ENCODE measurements at places on chromosomes 1 and 21. TPM values are rescaled to one million over a fixed set of nuclear protein-coding genes. Genes with fewer than 3 reads are reported as not detected.
A peak's percentile ranks its signal among the peaks of the same experiment; 100 is the strongest.

DNA sequence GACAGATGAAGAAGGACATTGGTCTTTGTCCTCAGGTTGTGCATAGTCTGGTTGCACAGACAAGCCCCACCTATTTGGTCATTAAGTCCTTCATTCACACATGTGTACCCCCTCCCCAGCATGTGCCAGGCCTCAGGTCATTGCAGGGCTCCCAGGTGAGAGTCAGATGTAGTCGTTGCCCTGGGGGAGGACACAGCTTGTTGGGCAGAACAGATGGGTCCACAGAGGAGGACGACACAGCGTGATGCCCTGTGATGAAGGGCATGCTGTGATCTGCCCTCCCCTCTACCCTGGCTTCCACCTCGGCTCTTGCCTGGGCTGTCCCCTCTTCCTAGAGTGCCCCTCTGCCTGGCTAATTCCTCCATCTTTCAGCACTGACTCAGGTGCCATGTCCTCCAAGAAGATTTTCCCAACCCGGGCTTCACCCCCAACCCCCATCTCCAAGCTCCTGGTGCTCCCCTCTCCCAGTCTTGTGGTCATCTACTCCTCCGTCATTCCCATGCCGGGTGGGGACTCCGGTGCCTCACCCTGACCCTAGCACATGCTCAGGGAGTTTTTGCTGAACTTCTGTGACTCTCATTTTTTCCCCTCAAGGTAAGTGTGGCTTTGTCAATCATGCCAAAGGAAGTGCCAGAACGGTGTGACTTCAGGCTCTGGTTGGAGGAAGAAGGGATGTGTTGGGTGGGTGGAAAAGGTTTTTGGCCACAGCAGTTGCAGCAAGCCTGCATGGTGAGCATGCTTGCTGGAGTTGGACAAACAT is 220.5 kb downstream of the FOXD2 start:
- DNase-seq: no peak

DNA sequence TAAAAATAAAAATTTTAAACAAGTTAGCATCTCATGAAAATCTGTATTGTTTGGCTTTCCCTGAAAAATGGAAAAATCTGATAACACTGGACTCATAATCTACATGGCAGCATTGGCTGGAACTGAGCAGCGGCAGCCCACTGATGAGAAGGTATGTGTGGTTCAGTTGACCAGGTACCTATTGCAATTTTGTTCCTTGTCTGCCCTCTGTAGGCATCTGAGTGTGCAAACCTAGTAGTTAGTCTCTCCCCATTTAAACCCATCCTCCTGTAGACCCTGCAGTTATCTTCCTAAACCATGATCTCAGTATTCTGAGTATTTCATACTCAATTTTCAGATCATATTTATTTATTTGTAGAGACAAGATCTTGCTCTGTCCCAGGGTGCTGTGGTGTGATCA is 59.4 kb upstream of the SERBP1 start:
- no peak for DNase-seq

GRCh38 chr1:230107941-230108340 is 40.9 kb downstream of the GALNT2 start:
- DNase-seq: no peak

DNA sequence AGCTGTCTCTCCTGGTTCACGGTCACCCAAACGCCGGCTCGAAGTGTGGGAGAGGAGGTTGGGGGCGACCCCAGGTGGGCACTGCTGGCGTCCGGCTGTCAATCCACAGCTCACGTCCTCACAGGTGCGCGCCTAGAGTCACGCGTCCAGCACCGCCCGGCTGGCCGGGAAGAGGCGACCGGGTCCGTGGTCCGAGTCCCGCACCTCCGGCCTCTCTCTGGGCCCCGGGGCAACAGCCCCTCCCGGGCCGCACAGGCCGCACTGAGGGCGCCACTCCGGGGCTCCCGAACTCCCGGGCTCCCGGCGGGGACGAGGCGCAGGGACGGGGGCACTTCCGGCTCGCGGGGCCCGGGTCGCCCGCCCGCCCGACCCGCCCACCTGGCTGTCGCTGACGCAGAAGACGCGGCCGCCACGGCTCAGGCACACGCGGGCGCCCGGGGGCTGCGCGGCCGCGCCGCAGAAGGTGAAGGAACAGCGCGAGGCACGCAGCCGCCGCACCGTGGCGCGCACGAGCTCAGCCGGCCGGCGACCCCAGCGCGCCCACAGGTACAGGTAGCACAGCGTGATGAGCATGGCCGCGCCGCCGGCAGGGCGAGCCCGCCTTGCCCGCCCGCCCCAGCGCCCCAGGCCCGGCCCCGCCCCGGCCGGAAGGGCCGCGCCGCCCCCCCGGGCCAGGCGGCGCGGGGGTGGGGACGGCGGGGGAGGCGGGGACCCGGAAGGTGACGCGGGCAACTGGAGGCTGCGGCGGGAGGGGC is at the start of gene HLCS:
Gene HLCS, minus strand, starts transcription at position 604 of the 755 bp plus-strand sequence. Its CDS starts 31 bp downstream, at position 573.
- DNase-seq: peak; percentile 40

GRCh38 chr1:17156108-17156507 is 36.9 kb upstream of the PADI2 start:
- DNase-seq: no peak

GRCh38 chr1:212179394-212180076 is 105.7 kb upstream of the PPP2R5A start:
- no peak for DNase-seq

- no peak for DNase-seq
Measured at GRCh38 chr21:45465105-45465504, 60.1 kb downstream of the COL18A1 start.

GRCh38 chr21:39511102-39511501 is 59.3 kb downstream of the SH3BGR start:
- no peak for DNase-seq

DNA sequence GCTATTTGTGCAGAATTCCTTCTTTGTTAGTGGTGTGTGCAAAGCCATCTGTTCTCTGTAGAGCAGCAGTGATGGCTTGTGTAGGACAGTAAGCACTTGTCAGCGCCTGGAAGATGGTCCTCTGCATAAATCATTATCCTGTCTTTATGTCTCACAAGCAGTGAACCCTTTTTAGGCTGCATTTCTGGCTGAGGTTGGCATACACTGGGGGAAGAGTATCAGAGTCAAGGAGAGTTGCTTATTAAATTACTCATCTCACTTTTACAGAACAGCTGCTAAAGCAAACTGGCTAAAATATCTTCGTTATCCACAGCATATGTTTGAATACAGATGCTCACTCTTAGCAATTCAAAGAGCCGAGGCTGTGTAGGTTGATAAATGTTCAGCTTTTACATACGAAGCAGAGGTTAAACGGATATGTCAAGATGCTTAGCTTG is 54.6 kb upstream of the NCAM2 start:
- no peak for DNase-seq

DNA sequence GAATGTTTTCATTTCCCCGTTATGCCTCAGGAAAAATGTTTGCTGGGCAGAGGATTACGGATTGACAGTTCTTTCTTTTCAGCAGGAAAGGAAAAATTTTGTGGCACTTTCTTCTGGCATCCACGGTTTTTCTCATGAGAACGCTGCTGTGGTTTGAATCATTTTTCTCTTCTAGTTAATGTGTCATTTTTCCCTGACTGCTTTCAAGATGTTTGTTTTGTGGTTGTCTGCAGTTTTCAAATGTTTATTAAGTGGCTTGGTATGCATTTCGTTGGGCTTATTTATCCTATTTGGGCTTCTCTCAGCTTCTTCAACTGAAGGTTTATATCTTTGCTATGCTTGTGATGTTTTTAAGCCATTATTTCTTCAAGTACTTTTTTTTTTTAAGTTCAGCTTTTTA is 359.0 kb downstream of the RGS7 start:
- no peak for DNase-seq

Gene SH3BGR
- total RNA-seq: 2.3 TPM

Measured in neural crest cell (in vitro differentiated cells).